Right forelimb (tissue), 1 donor: ENCODE measurements at places on chromosomes 7 and 10.

- DNase-seq = peak; percentile 88
Measured at GRCh38 chr10:12710594-12711349, 290.7 kb downstream of the CCDC3 start.

DNA sequence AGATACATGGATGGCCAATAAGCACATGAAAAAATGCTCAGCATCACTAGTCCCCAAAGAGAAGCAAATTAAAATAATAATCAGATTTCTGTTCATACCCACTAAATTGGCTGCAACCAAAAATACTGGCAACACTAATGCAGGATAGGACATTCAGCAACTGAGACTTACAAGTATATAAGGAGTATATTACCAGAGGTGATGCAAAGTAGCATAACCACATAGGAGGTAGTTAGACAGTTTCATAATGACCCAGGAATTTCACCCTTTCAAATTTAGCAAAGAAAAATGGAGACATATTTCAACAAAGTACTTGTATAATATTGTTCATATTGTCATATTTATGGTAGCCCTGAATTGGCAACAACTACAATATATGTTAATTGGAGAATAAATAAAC is 727.8 kb downstream of the GRID1 start:
- DNase-seq = no peak

DNA sequence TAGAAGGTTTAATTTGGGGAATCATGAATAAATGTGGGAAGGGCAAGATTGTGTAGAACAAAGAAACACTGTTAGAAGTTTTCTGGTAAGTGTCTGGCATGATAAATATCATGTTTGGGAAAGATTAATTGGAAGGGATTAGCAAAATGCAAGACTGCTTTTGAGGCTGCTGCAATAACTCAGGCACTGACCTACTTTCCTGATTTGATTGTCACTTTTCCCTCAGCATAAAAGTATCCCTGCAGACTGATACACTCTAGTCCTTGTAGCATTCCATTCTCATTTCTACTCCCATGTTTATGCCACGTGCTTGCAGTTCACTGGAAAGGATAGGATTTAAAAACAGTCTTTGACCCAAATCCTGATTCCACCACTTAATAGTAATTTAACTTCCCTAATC is 303.3 kb upstream of the SEMA3A start:
- DNase-seq = no peak

GRCh38 chr7:6478186-6478585 is 30.4 kb upstream of the DAGLB start:
- no peak for DNase-seq

GRCh38 chr7:75963381-75963995 is 30.9 kb downstream of the TMEM120A start:
- no peak for DNase-seq

- DNase-seq = no peak
Measured at GRCh38 chr10:36089790-36090440, 447.8 kb upstream of the FZD8 start.

DNA sequence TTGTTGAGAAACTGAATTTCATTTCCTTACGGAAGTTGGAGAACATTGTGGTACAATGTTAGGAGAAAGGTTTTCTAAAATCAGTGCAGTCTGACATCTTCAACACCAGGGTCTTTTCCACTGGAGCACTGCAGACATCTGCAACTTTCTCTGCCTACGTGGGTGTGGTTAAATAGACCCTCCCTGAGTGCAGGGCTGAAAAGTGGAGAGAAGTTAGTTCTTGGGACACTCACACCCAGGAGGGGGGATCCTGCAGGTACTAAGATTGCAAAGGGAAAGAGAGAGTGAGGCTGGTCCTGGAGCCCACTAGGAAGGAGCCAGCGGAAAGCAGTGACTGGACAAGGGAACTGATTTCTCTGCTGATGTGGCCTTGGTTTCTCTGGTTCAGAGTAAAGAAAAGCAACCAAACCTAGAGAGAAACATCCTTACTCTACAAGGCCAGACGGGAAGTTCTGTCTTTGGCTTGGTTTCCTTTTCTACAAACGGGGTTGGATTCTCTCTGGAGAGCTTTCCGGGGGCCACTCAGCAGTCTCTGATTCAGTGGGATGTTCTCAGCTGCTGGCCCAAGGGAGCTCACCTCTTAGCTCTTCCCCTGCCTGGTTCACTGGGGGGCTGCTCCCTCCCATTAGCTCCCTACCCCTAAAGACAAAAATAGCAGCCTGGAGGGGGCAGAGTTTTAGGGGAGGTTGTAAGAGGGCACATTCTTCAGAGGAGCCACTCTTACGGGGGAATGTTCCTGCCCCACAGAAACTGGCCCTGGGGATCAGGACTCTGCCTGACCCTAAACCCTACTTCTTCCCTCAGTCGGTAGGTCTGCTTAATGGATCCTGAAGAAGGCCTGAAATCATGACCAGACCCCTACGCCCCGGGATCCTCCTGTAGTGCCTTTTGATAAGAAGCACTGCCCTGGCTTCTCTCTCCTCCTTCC is 2.7 kb downstream of the UPP1 start:
- DNase-seq = no peak
